ENCODE measurements at places on chromosomes 3 and 15.

DNA sequence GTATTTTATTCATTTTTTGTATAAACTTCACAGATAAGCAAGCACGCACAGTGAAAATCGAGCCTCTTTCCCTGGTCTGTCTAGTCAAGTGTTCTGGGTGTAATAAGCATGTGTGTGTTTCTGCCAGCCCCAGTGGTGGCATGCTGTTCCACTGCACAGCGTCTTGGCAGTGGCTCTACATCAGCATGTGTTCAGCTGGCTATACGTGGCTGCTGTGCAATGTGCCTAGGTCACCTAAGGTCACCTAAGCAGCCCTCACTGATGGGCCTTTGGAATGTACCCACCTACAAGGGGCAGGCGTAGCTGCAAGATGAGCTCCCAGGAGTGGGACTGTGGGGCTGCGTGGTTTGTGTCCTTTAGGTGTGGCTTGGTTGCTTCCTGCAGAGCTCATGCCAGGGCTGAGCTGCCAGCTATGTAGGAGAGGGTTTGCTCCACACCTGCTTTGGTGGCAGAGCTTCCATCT is 4.9 kb downstream of the LIMD1 start:
- no peak for DNase-seq

DNA sequence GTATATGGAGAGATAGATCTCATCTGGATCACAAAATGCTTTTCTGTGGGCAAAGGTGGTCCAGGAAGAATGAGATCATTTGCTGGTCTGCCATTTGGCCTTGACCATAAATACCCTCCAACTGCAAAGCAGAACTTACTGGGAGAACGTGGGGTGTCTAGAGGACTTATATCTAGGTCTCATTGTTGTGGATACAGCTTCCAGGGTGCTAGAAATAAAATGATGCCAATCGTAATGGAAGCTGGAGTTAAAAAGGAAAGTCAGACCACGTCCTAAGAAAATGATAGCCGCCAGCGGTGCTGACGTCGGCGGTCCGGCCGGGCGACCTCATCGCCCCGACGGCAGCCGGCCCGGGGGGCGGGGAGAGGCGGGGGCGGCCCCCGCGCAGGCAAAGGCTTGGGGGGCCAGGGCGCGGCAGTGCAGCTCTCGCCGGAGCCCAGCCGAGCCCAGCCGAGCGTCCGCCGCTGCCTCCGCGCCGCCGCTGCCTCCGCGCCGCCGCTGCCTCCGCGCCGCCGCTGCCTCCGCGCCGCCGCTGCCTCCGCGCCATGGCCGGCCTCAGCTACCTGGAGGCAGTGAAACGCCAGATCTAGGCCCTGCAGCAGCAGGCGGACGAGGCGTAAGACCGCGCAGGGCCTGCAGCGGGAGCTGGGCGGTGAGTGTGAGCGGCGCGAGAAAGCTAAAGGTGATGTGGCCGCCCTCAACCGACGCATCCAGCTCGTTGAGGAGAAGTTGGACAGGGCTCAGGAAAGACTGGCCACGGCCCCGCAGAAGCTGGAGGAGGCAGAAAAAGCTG is 89.5 kb downstream of the EOMES start:
- DNase-seq: no peak

DNA sequence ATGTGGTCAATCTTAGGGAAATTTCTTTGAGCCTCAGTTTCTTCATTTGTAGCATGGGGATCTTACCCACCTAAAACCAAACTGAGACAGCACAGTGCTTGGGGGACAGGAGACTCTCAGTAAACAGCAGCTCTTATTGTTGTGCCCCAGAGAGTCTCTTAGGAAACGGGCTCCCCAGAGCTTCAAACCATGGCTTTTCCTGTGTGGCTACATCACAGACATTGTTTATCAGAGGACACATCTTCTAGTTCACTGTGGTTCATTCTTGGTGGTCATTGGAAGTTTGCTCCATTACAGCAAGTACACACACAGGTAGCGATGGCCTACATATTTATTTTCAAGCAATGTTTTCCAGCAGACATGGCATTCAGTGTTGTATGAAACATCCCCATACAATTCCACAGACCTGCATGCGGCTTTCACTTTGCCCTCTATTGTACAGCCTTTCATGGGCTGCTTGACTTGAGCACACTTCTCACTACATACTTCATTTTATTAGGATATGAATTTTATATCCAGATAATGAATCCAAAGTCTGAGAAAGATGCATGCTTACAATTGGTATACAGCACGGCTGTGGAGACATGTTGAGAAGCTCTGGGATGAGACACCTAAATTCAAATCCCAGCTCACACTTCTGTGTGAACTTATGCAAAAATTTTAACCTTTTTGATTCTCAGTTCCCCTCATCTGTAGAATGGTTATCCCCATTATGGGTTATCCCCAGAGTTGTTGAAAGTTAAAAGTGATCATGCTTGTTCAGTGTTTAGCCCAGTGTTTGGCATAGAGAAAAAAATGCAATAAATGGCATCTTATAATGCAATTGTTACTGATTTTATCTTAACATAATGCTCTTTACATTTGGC is 84.8 kb upstream of the ICE2 start:
- DNase-seq: no peak

DNA sequence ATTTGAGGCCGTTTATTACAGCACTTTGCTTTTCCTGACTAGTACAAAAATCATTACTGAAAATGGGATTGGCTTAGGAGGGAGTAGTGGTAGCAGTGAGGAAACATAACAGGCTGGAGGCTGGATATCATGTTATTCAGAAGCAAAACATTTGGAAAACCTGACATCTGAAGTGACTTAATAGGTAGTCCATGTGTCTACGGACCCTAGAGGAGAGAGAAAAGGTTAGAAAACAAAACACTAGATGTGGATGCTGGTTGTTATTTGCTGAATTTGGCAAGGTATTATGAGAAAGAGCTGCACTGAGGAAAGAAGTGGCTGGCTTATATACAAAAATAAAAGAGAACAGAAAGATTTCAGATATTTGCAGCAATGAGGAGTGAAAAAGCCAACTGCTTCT is 139.9 kb downstream of the MEX3B start:
- DNase-seq: no peak

- no peak for DNase-seq
Measured at GRCh38 chr3:152352554-152352953, 83.8 kb downstream of the MBNL1 start.

- no peak for DNase-seq
Measured at GRCh38 chr3:139480585-139480984, 4.3 kb upstream of the RBP2 start.

DNA sequence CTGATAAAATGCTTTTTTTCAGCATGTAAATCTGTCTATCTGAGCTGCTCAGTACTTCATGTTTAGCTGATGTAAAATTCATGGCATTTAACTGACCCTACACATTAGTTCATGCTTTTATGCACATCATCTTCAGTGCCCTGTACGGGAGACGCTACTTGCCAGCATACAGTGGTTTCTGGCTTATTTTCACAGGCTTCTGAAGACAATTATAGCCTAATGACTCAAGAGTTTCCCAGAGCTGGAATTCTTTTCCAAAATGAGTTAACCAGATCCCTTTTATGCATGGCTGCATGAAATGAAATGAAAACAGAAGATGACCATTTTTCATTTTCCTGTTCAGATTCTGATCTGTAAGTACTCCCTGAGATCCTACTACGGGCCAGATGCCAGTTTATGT is 1061.5 kb downstream of the ROBO2 start:
- peak; percentile 9 for DNase-seq

GRCh38 chr3:10530241-10530640 is 24.9 kb upstream of the ATP2B2 start:
- DNase-seq: no peak

- peak; percentile 44 for DNase-seq
Measured at GRCh38 chr15:90221246-90221900, 12.4 kb downstream of the CIB1 start.

DNA sequence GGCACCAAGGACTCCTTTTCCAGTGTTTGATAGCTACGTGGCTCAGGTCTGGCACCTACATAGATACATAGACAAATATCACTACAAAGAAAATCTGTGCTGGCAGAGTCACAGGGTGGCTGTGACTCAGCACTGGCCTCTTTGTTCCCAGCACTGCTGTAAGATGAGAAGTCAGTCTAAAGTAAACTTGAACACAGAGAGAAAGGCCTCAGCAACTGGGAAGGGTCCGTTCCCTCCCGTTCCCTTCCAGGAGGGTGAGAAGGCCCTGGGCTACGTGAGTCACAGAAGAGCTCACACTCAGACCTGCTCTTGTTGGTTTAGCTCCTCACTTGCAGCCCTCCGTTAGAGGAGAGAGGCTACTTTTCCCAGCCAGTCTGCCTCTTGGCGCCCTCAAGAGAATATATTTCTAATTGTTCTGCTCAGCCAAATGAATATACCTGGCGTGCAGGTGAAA is 23.1 kb downstream of the ANXA2 start:
- DNase-seq: peak; percentile 78

DNA sequence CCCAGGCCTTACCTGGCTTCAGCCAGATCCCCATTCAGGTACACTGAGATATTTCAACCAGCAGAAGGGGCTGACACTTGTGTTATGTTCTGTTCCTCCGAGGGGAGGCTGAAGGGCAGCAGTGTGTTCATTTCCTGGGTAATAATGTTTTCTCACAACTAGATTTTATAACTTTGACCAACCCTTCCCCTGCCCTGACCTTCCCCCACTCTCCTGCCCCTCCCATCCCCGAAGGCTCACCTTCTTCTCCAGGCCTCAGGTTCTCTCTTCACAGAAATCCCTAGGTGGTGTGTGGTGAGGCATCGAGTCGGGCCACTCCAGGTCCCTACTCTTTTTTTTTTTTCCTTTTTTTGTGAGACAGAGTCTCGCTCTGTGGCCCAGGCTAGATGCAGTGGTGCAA is 34.6 kb downstream of the EPHB3 start:
- DNase-seq: no peak

GRCh38 chr3:2823031-2823430 is 287.1 kb downstream of the IL5RA start:
- DNase-seq: no peak

DNA sequence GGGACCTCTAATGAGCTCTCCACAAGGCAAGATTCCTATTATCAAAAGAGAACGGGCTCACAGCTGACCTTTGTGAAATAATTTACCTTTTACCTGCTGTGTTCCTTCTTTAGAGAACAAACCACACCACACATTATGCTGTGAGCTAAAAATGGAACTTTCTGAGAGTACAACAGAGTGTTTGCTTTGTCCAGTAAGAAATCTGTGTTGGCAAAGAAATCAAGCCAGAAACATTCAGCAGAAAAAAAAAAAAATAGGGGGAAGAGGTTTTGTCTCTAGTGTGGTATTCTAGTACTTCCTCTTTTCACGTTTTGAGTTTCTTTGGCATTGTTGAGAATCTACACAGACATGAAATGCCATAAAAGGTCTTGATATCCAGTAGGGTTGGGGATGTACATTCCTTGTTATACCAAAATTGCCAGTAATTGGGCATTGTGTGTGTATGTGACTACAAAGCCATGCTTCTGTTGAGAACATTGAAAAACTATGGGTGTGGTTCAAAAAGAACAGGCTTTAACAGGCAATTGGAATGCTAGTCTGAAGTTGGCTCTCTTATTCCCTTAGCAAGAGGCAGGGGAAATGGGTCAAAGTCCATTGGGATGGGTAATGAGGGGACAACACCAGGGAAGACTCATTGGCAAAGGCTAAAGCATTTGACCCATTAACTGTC is 273.5 kb downstream of the NEK10 start:
- no peak for DNase-seq

DNA sequence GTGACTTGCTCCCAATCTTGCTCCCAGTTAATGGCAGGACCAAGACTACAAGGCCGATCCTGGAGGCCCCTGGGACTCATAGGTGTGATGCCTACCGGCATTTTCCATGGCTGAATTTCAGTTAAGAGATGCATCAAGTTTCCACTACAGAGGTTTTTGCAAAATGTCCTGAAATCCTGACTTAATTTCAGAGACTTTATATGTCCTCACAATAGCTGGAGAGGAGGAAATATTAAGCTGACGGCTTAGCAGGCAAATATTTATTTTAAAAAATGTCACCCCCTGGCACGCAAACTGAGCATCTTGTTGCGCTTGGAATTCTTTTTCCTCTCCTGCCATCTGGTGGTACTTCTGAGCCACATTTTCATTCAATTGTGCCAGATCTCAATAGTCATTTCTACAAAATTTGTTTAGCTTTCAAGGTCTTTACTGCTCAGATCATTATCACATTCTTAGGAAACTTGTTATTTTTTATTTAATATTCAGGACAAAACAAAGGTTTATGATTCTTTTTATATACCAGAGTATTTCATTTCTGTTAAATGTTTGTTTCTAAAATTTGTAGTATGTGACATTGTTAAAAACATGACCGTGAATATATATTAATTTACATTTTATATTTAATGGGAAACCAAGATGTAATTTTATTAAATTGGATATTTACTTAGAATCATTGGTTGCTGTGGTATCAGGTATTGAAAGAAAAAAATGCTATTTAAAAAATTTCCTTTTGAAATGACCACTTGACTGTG is 189.2 kb upstream of the THRB start:
- no peak for DNase-seq

DNA sequence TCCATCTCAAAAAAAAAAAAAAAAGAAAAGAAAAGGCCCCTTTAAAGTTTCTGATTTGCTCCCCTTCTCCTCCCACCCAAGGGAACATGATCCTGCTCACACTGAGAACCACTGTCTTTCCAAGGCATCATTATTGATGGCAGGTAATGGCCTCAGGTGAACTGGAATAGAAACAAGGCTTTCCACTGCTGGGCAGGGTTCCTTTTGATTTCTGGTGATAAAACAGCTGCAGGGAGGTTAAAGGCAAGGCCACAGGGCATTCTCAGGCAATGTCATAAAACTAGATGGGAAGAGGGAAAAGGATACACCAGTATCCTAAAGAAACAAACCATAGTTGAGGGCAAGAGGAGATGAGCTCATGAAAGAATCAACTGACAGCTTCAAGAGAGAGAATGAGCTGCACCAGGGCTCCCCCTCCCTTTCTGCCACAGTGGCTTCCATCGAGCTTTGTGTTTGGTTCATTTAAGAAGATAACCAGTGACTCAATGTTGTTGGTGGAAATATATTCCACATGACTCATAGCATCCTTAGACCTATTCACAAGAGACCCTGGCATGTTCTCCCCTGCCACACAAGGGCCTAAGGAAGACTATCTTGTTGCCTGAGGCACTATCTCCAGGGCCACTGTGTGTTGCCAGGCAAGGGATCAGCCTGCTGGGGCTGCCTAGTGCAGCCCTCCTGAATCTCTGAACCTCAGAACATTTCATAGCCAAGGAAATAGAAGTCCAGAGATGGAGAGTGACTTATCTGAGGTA is 86.4 kb downstream of the WDR76 start:
- DNase-seq: peak; percentile 93

- DNase-seq: no peak
Measured at GRCh38 chr3:34111361-34111760, 312.9 kb downstream of the PDCD6IP start.

DNA sequence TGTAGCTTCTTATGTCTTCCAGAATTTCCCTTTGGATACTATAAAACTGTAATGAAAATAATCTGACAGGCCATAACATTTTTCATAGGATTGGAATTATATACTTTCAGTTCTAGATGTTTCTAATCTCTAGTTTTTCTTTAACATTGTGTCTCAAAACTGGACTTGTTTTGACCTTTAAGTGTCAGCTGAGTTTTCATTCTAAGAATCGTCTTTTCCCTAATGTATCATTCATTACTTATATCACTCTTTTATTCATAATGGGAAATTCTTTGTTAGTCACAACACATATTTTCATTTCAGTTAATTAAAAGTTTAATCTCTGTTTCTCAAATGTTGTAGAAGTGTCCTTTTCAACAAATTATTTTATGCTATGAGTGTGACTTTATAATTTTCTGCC is 11.9 kb downstream of the GPR171 start:
- no peak for DNase-seq

Data from GM04503 (cell line).